ENCODE measurements at places on chromosomes 13 and 19.

DNA sequence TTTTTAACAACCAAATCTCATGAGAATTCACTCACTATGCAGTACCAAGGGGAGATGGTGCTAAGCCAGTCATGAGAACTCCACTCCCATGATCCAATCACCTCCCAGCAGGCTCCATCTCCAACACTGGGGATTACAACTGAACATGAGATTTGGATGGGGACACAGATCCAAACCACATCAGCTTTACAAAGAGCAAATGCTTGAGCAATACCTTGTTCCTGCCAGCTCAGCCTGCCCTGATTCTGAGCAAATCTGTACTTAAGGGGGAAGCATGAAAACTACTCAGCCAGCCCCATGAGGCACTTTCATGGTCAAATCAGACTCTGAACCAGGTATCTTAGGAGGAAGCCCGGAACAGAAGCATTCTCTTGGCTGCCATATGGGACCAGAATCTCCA lies 259.9 kb downstream of the TBC1D4 start:
- DNase-seq = no peak

- no peak for DNase-seq
These were observed 502.7 kb downstream of the UQCRFS1 start for GRCh38 chr19:28710278-28710677.

GRCh38 chr13:66689037-66689619 lies 541.0 kb downstream of the PCDH9 start:
- DNase-seq = no peak

- DNase-seq = no peak
These were observed 25.5 kb downstream of the PLA2G4C start for GRCh38 chr19:48085076-48085475.

GRCh38 chr19:28319918-28320317 lies 893.0 kb downstream of the UQCRFS1 start:
- no peak for DNase-seq

- DNase-seq = no peak
These were observed 1721.4 kb downstream of the PCDH9 start for GRCh38 chr13:65508745-65509144.

DNA sequence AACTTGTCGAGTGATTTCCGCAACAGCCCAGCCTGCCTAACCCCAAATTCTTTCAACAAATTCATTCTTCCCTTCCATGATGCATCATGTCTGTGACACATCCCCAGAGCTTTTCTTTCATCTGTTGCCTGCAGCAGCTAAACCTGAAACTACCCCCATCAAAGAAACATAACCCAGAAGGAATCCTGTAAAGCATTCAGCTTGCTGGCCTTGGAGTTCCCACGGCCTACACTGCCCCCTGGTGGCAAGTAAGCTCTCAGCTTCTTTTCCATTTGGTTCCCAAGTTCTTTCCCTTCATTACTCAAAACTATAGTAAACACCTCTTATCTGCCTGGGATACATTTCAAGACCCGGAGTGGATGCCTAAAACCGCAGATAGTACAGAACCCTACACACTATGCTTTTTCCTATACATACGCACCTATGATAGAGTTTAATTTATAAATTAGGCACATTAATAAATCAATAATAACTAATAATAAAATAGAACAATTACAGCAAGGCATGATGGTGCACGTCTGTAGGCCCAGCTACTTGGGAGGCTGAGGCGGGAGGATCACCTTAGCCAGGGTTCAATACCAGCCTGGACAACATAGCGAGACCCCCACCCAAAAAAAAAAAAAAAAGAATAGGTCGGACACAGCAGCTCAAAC lies 7.4 kb downstream of the ETHE1 start:
- peak; percentile 57 for DNase-seq

DNA sequence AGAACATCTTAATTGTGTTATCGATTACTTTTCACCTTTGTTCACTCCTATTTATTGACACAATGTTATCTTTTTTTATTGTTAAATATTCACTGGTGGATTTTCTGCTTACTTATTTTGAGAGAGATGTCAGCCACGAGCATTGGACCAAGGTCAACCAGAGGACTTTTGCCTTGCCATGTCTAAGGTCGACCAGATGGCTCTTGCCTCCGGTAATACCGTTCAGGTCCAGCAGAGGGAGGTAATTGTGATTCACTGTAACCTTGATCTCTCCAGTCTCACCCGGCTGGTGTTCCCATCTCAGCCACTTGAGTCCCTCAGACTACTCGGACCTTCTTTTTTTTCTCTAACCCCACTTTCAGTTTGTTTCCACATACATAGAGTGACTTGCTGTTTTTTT lies 1438.1 kb downstream of the UQCRFS1 start:
- no peak for DNase-seq

DNA sequence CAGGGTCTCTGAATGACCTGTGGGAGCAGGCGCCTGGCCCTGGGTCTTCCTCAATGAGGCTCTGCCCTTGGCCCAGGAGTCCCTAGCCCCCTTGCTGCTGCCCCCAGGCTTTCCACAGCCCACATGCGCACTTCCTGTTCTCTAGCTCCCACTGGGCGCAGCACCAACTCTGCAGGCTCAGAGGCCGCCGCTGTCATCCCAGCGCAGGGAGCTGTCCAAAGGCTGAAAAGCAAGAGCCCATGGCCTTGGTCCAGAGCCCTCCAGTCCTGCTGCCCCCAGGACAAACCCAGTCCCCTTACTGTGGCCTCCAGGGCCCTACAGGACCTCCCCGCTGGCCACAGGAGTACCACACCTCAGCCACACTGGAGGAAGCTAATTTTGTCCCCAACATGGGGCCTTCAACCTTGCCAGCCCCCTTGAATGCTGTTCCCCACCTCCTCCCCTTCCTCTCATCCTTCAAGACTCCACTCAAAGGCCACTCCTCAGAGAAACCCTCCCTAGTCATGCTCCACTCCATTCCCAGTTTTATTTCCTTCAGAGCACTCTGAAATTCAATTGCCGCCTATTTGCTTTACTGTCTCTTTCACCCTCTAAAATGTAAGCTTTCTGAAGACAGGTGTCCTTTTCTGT lies 8.0 kb upstream of the POU2F2 start:
- no peak for DNase-seq

GRCh38 chr19:51144482-51145045 lies 2.5 kb downstream of the SIGLEC7 start:
- DNase-seq = no peak

DNA sequence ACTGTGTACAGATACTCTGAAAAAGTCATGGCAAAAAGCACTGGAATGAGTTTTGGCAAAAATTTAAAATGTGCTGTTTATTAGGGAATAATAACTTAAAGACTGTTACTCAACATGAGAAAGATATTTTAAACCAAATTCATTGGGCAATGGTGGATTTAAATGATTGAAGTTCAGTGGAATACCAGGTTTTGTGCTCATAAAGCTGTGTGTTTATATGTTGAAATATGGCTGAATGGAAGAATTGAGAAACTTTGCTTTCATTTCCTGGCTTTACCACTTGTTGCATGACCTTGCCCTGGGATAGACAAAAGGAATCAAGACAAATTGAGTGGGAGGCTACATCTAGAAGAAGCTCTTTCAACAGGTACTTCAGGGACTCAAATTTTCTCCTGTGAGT lies 246.4 kb downstream of the GPC5 start:
- DNase-seq = no peak

- no peak for DNase-seq
These were observed 28.5 kb downstream of the DCLK1 start for GRCh38 chr13:36102721-36103120.

DNA sequence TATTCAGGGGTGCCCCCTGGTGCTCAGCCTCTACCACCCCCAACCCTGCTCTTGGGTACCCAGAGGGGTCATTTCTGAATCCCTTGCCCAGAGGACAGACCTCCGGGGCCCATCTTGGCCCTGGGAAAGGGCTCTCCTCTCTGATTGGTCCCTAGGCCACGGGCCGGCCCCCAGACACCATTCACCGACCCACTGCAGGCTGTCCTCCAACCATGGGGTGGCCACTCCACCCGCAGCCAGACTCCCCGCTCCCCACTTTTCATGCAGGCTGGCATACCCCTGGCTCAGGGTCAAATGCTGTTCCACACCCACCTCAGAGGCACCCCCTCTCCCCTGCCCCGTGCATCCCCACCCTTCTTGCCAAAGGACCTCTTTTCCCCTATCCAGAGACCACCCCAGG lies 14.8 kb downstream of the SMIM24 start:
- DNase-seq = no peak

GRCh38 chr19:30029721-30030510 lies 87.9 kb downstream of the URI1 start:
- DNase-seq = peak; percentile 2

DNA sequence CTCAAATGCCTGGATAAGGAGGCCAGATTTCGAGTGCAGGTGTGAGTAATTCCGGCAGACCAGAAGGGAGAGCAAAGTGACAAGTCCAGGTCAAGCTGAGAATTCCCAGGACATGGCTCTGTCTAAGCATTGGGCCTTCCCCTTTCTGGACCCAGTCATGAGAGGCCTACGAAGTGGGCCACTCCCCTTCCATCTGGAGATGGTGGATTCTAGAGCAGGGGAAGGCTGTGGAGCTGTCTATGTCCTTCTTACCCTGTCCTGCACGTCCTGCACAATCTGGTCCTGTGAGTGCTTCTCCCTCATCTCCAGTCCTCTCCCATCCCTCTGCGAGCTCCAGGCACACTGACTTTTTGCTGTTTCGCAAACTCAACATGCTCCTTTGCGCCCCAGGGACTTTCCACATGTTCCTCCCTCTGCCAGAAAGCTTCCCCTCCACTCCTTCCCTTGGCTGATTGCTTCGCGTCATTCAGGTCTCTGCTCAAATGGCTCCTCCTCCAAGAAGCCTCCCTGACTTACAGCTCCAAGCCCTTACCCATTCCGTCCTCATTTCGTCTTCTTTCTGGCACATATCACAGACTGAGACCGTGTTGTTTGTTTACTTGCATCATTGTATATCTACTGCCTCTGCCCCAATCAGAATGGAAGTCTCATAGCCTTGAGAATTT lies 193.2 kb downstream of the URI1 start:
- DNase-seq = no peak

DNA sequence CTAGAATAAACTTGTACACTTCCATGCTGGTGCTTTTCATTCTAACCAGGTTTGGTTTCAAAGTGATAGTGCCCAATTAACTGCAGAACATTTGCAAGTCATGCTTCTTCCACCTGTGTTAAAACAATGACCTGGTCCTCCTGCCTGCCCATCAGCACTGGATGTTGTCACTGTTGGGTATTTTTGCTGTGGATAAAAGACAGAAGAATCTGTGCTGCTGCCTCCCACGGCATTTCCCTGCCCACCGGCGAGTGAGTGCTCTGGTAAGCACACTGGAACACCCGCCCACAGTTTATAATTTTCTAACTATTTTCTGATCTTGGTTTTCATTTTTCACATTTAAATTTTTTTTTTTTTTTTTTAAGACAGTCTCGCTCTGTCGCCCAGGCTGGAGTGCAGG lies 2.3 kb upstream of the AKAP8 start:
- no peak for DNase-seq

DNA sequence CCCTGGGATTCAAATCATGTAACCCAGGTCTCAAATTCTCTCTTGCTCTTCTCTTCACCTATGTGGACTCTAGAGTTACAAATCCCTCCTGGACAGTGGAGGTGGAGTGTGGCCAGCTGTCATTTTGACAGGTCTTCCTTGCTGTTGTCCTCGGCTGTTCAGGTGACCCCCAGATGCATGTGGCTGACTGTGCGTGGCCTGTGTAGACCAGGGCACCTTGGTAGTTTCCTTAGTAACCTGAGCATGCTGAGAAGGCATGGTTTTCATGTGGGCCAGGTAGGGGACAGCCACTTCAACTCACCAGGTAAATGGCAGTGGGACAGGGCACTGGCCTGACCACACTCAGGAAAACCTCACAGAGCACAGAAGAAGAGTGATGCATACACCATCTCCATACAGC lies 155.0 kb upstream of the TSHZ3 start:
- no peak for DNase-seq

- DNase-seq = no peak
These were observed 141.9 kb downstream of the SUCLA2 start for GRCh38 chr13:47859165-47859564.

GRCh38 chr13:20728579-20729311 lies 25.2 kb downstream of the IL17D start:
- DNase-seq = no peak

DNA sequence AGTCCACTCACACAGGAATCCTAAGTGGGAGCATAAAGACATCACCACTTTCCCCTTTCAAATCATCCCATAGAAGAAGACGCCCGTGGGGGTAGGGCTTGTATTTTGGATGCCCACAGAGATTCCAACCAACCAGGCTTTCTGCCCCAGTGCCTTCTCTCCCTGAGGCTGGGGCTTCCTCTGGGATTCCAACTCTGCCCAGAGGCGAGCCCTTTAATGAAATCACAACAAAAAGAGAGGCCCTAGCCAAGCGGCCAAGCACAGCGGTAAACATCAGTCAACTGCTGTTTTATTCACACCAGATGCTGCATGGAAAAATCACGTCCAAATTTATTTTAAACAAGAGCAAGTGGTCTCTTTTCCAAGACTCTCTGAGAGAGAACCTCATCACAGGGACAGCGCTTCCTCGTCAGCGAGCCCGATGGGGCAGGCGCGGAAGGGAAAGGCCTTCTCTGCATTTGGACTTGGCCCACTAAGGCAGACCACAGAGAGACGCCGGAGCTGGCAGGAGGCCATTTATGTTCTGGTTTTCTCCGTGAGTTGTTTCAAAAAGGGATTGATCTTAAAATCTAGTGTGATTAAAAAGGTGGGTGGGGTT lies 31.5 kb downstream of the ADPRHL1 start:
- no peak for DNase-seq

DNA sequence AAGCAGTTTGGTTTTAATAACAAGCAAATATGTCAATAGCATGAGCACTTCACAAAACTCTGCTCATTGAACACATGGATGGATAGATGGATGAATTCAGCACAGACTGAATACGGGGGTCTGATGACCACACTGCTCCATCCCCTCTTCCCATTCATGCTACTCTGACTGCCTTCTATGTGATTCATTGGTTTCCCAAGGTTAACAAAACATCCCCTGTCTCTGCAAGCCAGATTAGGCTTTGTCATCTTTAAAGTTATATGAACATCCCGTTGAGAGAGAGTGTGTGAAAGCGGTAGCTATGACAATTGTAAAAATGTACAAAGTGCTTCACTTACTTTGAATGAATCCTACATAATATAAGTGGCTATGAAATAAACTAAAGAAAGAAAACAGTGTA lies 252.5 kb downstream of the OXGR1 start:
- no peak for DNase-seq

GRCh38 chr13:33236021-33236420 lies 49.5 kb downstream of the STARD13 start:
- DNase-seq = no peak

- DNase-seq = no peak
These were observed 11.8 kb downstream of the STAP2 start for GRCh38 chr19:4326837-4327251.
